ENCODE measurements at places on chromosomes 16 and 17. TPM values are rescaled to one million over a fixed set of nuclear protein-coding genes. Genes with fewer than 3 reads are reported as not detected.

DNA sequence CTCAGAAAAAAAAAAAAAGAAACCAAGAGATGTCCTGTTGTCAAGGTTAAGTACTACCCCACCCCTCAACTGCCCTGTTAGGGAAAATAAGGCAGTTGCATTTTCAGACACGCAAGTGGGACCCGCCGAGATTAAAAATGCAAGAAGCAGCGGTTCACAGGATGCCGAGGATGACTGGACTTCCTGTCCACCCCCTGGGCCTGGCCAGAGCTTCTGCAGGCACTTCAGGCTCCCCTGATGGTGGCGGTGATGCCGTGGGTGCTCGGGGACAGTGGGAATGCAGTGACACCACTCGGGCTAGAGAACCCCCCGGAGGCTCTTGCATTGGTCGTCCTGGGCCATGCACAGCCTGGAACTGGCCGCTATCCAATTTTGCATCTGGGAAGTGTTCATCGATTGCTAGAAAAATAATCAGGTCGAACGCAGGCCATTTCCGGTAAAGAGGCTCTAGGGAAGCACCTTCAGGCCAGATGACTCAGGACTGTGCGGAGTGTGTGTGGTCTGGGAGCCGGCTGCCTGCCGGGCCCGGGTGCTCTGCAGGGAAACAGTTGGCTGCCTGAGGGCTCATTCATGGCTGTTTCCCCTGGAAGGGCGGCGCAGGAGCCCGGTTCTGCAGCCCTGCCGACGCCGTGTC lies 13.4 kb upstream of the CRISPLD2 start:
- H3K27ac ChIP-seq: no peak overlapping the region
- H3K36me3 ChIP-seq: no peaks in the 10 kb centered on the region
- H3K4me1 ChIP-seq: peaks cover 13% of the 10 kb centered on the region
- H3K27me3 ChIP-seq: no peaks in the 10 kb centered on the region
- no peak overlapping the region for H3K4me3 ChIP-seq

The GPR142 gene
- 0.16 TPM for polyA plus RNA-seq

The HOXB2 gene
- 11.1 TPM for polyA plus RNA-seq

The OSGIN1 gene
- polyA plus RNA-seq: 3.8 TPM

DNA sequence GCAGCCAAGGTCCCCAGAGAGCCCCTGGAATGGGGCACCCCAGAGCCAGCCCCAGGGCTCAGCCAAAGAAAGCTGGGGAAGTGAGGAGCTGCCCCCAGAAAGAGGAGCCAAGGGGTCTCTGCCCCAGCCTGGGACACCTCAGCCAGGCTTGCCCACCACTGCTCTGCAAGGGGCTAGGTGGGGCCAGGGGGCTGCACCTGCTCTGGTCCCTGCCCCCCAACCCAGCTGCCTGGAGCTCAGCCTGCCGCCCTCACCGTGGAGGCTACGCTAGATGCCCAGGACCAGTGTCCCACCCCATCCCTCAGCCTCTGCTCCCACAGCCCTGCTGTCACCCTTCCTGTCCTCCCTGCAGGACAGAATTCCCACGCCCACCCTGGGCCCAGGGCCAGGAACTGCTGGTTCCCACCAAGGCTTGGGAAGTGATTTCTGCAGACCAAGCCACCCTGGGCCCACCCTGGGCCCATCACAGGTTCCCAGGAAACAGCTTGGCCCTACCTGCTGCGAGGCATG lies 28.1 kb upstream of the KRT17 start:
- H3K4me3 ChIP-seq: no peak overlapping the region
- H3K36me3 ChIP-seq: no peaks in the 10 kb centered on the region
- peaks cover 10% of the 10 kb centered on the region for H3K27me3 ChIP-seq
- H3K4me1 ChIP-seq: peaks cover 48% of the 10 kb centered on the region
- DNase-seq: no peak

The CCL16 gene
- polyA plus RNA-seq: 0.46 TPM

- H3K4me3 ChIP-seq: no peak overlapping the region
- no peaks in the 10 kb centered on the region for H3K4me1 ChIP-seq
- no peaks in the 10 kb centered on the region for H3K36me3 ChIP-seq
These were observed 336.7 kb upstream of the ZFHX3 start for GRCh38 chr16:73384506-73385089.

DNA sequence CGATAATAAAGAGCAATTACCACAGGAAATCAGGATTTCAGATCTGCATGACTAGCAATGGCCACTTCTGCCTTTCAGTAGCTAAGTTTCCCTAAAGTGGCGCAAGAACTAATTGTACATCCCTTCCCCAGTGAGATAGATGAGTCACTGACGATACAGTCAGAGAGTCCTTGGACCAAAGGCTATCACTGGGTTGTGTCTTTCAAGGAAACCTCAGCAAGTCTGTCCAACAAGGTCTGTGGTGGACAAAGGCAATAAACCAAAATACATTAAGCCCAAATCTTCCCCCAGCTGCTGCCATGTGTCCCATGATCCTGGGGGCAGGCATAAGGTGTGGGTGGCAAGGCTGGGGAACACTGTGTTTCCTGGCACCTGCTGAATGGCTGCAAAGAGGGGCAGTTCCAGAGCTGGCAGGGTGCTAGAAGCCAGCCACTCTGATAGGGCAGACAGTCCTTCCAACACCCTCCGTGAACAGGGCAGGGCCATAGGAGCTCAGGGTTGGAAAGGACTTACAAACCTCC lies 20.5 kb upstream of the MTMR4 start:
- no peak overlapping the region for H3K27ac ChIP-seq
- no peak for DNase-seq
- H3K36me3 ChIP-seq: no peaks in the 10 kb centered on the region
- H3K27me3 ChIP-seq: peaks cover 11% of the 10 kb centered on the region
- peaks cover 7% of the 10 kb centered on the region for H3K4me1 ChIP-seq

- H3K4me1 ChIP-seq: no peaks in the 10 kb centered on the region
- H3K27me3 ChIP-seq: no peaks in the 10 kb centered on the region
- peaks cover 9% of the 10 kb centered on the region for H3K36me3 ChIP-seq
- no peak overlapping the region for H3K27ac ChIP-seq
These were observed 42.7 kb downstream of the NT5M start for GRCh38 chr17:17345686-17346427.

The RHBDL1 gene
- polyA plus RNA-seq: 3.1 TPM

- peaks cover 29% of the 10 kb centered on the region for H3K36me3 ChIP-seq
- H3K4me3 ChIP-seq: no peak overlapping the region
- no peaks in the 10 kb centered on the region for H3K27me3 ChIP-seq
These were observed 45.0 kb downstream of the NSRP1 start for GRCh38 chr17:30161601-30162000.

The AANAT gene
- polyA plus RNA-seq: 0.14 TPM

GRCh38 chr17:78332991-78333390 lies 26.9 kb downstream of the SOCS3 start:
- H3K27ac ChIP-seq: no peak overlapping the region
- H3K4me1 ChIP-seq: peaks cover 3% of the 10 kb centered on the region
- H3K27me3 ChIP-seq: peaks cover 7% of the 10 kb centered on the region
- no peak for DNase-seq
- no peak overlapping the region for H3K4me3 ChIP-seq
- H3K36me3 ChIP-seq: no peaks in the 10 kb centered on the region

The MYH8 gene
- polyA plus RNA-seq: 1.4 TPM

- no peaks in the 10 kb centered on the region for H3K27me3 ChIP-seq
- peak overlapping the region; percentile 92 for H3K27ac ChIP-seq
- peaks cover 50% of the 10 kb centered on the region for H3K36me3 ChIP-seq
- peak; percentile 73 for DNase-seq
- H3K4me1 ChIP-seq: peaks cover 62% of the 10 kb centered on the region
These were observed 6.9 kb upstream of the SLC7A6 start for GRCh38 chr16:68257251-68257905.

DNA sequence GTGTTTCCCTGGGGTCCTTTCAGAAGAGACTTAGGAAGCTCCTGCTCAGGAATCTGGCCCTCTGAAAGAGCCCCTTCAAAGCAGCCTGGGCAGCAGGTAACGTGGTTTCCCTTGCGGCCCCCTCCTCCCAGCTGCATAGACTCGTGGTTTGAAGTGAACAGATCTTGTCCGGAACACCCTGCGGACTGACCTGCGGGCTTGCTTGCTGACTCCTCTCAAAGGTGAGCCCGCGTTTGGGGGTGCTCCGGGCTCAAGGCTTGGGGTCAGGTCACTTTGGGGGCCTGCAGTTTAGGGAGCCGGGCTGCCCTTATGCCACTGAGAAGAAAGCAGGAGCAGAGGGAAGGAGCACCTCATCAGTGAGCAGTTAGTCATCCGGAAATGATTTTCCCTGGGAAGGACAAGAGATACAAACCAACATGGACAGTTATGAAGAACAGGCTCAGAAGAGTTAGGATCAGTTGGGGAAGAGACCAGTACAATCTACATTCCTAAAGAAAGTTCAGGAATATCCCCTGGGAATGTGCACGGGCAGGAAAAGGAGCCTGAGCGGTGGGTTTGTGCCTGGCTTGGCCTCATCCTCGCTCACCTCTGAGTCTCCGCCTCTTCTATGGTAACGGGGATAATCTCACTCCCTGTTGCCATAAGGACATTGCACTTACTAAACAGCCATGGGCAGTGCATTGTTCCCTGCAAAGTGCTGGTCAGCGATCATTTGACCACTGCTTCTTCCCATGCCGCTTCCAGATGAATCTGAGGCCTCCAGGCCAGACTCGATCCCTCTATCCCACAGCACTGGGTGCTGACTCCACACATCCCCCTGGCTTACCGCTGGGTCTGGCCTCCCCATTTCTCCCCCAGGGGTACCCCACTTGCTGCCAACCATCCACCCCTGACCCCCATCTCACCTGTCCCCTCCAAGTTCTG lies 10.0 kb downstream of the LDHD start:
- no peaks in the 10 kb centered on the region for H3K27me3 ChIP-seq
- peaks cover 20% of the 10 kb centered on the region for H3K36me3 ChIP-seq
- H3K4me1 ChIP-seq: peaks cover 89% of the 10 kb centered on the region
- peak overlapping the region; percentile 64 for H3K27ac ChIP-seq
- no peak overlapping the region for H3K4me3 ChIP-seq

GRCh38 chr17:6508519-6509030 lies 47.8 kb downstream of the PITPNM3 start:
- H3K4me3 ChIP-seq: no peak overlapping the region
- no peak overlapping the region for H3K27ac ChIP-seq
- no peaks in the 10 kb centered on the region for H3K4me1 ChIP-seq
- no peaks in the 10 kb centered on the region for H3K27me3 ChIP-seq
- no peaks in the 10 kb centered on the region for H3K36me3 ChIP-seq
- no peak for DNase-seq

DNA sequence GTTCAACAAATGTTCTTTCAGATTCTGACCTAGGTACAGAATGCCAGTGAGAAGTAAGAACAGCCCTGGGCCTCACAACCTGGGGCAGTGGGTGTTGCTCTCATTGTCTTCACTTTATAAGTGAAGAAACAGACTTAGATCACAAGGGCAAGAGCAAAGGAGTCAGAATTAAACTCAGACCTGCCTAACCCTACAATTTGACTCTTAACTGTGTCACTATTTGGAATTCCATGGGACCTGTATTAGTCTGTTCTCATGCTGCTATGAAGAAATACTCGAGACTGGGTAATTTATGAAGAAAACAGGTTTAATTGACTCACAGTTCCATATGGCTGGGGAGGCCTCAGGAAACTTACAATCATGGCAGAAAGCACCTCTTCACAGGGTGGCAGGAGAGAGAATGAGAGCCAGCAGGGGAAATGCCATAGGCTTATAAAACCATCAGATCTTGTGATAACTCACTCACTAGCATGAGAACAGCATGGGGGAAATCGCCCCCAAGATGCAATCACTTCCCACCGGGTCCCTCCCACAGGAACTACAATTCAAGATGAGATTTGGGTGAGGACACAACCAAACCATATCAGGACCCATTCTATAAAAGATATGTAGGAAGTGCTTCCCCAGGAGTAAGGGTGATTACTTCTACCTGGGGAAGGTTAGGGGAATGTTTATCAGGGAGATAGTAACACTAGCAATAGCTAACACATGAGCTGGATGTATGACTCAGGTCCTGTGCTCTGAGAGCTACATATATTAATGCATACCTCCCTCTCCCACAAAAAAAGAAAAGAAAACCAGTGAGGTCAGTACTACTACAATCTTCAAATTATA lies 270.1 kb downstream of the SOX9 start:
- no peak for DNase-seq
- H3K27ac ChIP-seq: no peak overlapping the region
- no peaks in the 10 kb centered on the region for H3K36me3 ChIP-seq
- H3K4me1 ChIP-seq: no peaks in the 10 kb centered on the region

- no peak for DNase-seq
- H3K36me3 ChIP-seq: no peaks in the 10 kb centered on the region
- H3K4me1 ChIP-seq: no peaks in the 10 kb centered on the region
- H3K4me3 ChIP-seq: peak within 1 kb of the TSS; percentile 18
These were observed at the start of gene MMP2 for GRCh38 chr16:55478827-55479429. MMP2 (plus strand) TSS chr16:55479198; CDS start chr16:55479480, 282 bp downstream.

The TBC1D3G gene
- 0.94 TPM for polyA plus RNA-seq

DNA sequence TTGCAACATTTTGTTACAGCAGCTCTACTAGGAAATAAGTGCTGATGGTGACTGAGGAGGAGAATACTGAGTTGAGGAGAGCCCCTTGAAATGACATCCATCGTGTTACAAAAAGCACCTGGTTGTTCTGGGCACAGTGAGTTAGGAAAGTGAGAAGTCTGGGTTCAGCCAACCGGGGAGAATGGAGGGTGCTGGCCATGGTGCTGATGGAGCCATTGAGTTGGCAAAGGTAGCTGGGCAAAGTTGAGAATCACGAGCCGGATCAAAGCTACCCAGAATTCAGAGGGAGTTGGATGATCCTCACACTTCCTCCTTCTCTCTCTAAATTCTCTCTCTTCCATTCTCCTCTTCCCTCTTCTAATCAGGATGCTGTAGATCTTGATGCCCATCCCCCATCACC lies 35.0 kb upstream of the ASIC2 start:
- no peak overlapping the region for H3K4me3 ChIP-seq
- H3K4me1 ChIP-seq: no peaks in the 10 kb centered on the region
- no peaks in the 10 kb centered on the region for H3K27me3 ChIP-seq
- no peaks in the 10 kb centered on the region for H3K36me3 ChIP-seq

DNA sequence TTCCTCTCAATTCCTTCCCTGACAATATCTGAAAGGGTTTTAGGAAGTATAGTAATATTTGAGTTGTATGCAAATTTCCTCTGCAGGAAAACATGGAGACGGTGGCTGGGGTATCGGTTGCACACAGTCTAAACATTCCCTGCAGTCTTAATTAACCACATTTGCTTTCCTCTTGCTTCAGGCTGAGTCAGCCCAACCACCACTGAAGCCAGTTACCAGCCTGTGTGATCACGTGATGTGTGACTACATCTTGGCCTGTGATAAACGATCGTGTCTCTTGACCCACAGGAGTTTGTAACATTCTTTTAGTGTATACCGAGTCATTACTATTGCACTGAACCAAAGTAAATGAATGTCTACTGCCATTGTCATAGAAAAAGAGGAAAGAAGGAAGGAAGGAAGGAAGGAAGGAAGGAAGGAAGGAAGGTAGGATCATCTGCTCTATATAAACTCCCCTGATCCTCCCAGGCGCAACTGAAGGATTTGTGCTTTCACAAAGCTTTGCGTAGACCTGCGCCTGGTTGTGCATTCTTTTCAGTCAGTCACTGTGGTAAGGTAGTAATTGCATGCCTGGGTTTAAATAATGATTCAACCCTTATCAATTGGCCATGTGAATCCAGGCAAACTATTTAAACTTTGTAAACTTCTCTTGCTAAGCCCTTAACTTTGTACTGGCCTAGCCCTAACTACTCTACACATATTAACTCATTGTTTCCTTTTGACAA lies 280.6 kb upstream of the SALL1 start:
- H3K36me3 ChIP-seq: no peaks in the 10 kb centered on the region
- H3K4me1 ChIP-seq: no peaks in the 10 kb centered on the region
- H3K4me3 ChIP-seq: no peak overlapping the region
- no peak overlapping the region for H3K27ac ChIP-seq
- no peaks in the 10 kb centered on the region for H3K27me3 ChIP-seq
